Stimulated activated CD4-positive, alpha-beta T cell treated with anti-CD3 and anti-CD28 coated beads, Interleukin-2, amount 100 ng/mL, for 4 hours (primary cell): ENCODE measurements at places on chromosomes 2 and 18.

GRCh38 chr2:188245230-188245629 is 46.4 kb upstream of the GULP1 start:
- DNase-seq: no peak

GRCh38 chr18:48161911-48162698 is 231.6 kb upstream of the SMAD2 start:
- DNase-seq: no peak

GRCh38 chr2:113962692-113963480 is 73.0 kb downstream of the ACTR3 start:
- DNase-seq: no peak

GRCh38 chr2:63861220-63861822 is 19.6 kb downstream of the UGP2 start:
- DNase-seq: peak; percentile 47

- no peak for DNase-seq
These were observed 436.4 kb downstream of the EIPR1 start for GRCh38 chr2:2941205-2941604.

GRCh38 chr2:173751245-173751975 is 213.8 kb downstream of the SP3 start:
- no peak for DNase-seq

GRCh38 chr2:101094351-101094750 is 56.8 kb downstream of the TBC1D8 start:
- DNase-seq: no peak

- no peak for DNase-seq
These were observed 47.6 kb downstream of the LIPG start for GRCh38 chr18:49609256-49610021.

- DNase-seq: no peak
These were observed 34.2 kb downstream of the B4GALT6 start for GRCh38 chr18:31649978-31650719.

DNA sequence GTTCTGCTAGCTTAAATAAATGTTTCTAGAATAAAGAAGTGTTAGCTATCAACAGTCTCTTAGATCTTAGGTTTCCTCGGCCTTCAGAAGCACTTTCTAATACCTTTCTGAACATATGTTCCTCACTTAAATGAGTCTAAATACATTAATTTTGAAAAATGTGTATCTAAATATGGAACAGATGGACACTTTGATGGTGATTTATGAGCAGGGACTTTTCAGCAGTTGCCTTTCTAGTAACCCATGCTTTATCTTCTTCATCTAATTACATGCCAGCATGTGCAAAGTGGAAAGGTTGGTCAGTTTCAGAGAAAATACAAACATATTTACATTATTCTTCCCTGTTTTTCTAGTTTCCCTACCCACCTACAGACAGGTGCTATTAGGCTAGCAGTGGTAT is 797.0 kb upstream of the CHAC2 start:
- no peak for DNase-seq

DNA sequence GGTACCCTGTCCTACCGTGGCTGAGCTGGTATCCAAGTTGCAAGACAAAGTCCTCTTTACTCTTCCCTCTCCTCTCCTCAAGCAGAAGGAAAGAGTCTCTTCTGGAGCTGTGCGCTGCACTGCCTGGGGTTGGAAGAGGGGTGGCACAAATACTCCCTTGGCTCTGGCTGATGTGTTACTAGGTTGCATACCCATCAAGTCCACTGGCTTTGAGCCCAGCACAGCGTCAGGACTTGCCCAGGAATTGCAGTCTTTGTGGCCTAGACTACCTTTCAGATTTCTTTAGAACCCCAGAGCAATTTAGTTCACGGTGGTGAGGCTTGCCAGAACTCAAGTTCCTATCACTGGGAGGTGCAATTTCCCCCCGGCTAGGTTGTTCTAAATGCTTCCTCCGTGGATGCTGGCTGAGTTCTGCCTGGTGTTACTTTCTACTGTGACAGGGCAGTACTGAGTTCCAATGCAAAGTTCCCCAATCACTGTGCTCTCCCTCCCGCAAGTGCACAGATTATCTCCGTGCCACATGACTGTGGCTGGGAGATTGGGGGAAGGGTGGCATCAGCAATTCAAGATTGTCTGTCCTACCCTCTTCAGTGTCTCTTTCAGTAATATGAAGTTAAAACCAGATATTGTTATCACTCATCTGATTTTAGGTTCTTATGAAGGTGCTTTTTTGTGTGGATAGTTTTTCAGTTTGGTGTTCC is 13.4 kb downstream of the MYO3B start:
- DNase-seq: no peak

GRCh38 chr2:232950751-232951150 is 62.3 kb downstream of the NGEF start:
- DNase-seq: no peak

DNA sequence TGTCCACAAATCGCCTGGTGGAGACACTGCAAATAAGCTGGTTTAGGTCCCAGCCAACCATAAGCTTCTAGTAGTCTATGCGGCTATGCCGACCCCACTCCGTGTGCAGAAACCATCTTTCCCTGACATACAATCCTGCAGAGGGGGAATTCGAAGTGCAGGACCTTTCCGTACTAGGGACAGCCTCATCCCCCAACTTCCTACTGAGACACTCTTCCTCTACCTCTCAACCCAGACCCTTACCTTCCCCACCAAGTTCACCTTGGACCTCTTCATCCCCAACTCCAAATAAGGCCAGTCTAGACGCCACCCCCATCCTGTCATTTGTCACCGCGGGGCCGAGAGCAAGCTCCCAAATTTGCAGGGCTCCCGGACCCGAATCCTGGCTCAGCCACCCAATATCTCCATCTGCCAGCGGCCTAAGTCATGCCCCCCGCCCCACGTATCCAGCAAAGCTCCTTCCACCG is 496 bp downstream of the SUCLG1 start:
- no peak for DNase-seq

DNA sequence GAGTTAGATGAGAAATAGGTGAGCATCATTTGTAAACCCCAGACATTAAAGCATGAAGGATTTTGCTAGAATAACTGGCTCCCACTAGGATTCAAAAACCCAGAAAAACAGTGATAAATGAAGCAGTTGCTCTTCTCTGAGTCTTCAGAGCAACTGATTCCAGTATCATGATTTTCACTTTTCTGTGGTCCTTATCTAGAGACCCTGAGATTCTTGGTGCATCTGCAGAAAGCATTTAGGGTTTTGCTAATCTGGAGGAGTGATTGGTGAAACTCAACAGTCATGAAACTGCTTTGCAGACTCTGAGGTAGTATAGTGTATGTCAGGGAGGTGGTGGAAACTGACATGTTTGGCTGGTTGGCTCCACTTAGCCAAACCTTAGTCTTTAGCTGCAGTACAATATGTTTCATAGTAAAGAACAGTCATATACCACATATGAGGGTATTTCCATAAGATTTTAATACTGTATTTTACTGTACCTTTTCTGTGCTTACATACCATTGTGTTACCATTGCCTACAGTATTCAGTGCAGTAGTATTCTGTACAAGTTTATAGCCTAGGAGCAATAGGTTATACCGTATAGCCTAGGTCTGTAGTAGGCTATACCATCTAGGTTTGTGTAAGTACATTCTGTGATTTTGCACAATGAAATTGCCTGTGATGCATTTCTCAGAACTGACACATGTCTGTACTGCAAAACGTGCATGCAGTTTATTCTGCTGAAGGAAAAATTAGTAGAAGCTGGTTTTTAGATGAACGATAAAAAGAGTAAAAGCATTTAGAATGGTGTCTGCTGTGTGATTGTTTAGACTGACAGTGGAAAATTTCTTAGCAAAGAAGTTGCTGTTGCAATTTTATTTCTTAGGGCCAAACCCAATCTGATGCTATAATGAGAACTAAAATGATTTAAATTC is 23.8 kb downstream of the EML4 start:
- no peak for DNase-seq

GRCh38 chr2:172434821-172435605 is 7.6 kb downstream of the ITGA6 start:
- no peak for DNase-seq

- DNase-seq: no peak
These were observed 11.6 kb downstream of the NOSTRIN start for GRCh38 chr2:168814046-168814445.

- DNase-seq: no peak
These were observed 7.4 kb downstream of the DNAJB2 start for GRCh38 chr2:219286436-219287115.

DNA sequence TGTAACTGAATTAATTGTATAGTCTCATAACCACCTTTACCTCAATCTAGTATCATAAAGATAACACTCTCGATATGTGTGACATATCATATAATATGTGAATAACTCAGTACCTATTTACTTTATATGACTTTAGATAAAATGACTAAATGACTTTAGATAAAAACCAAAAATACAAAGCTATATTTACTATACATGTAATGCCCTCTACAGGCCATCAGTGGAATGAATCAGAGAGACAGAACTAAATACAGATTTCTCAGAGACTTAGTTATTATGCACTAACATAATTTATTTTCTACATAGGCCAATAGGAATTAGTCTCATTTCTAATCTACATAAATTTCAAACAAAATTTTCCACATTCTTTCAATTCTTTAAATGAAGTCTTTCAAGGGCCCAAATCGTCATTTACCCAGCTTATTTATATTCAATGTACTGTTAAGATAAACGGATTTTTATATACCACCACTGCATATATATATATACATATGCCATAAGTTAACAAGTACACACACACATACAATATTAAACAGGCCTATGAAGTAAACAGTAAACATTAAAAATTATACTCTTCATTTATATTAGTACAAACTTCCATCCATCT is 219.9 kb downstream of the EXOC6B start:
- no peak for DNase-seq

DNA sequence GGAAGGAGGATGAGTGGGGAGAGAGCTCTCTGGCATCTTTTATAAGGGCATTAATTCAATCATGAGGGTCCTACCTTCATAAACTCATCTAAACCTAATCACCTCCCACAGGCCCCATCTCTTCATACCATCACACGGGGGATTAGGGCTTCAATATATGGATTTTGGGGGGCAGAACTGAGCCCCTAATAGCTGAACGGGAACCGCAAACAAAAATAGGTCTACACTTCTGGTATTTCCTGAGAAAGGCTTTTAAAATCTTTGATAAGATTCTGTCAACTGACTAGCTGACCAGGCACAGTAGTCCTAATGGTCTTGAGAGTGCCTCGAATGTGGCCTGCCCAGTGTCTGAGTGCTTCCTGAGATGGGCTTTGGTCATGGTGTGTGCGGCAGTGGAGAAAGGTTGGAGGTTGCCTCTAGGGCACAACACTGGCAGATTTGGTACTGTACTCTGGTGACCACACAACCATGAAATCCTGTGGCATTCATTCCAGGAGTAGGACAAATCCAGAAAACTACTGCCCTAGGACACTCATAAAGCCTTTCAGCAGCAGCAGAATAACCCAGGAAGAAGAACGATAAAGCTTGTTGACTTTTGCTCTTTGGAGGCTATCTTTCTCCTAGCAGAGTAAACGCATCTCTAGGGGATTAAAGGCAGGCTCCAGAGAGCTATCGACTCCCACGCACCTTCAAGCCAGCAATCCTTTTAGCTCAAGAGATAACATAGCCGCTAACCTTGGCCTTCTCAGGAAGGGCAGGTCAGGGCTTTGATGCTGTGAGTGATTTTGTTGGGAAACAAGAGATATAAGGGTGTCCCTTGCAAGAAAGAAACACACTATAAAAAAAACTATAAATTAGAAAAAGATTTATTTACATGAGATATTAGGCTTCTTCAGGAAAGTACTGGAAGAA is 12.3 kb upstream of the APOB start:
- DNase-seq: no peak
